ENCODE measurements at places on chromosomes 1 and 21.
A peak's percentile ranks its signal among the peaks of the same experiment; 100 is the strongest.

DNA sequence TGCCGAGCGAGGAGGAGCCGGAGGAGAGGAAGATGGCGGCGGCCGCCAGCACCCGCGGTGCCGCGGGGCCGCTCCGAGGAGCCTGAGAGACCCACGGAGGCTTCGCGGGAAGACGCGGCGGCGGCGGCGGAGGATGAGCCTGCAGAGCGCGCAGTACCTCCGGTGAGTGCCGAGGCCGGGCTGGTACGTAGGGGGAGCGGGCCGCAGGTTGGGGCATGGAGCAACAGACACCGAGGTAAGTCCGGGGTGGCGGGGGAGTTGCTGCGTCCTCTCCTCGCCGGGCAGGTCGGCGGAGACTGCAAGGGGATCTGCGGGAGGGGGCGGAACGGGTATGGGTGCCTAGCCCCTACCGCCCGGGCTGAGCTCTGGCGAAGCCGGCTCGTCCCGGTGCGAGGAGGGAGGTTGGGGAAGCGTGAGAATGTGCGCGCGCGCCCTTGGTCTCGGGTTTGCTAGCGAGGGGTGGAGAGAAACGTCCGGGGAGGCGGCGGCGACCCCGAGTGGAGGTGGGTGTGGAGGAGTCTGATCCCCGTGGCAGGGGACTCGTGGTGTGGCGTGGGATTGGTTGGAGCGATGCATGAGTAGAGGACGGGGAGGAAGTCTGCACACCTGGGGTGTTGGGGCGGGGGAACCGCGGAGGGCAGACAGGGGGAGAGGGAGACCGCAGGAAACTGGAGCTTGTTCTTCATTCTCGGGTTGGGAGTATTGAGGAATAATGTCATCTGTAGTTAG, at the start of gene SMG7:
TSS of gene SMG7 (plus strand) at position 12 of the 729 bp plus-strand sequence. CDS start at position 134, 122 bp downstream.
- DNase-seq, result no peak

GRCh38 chr1:183226963-183227362, 40.9 kb downstream of the LAMC2 start:
- DNase-seq, result no peak

DNA sequence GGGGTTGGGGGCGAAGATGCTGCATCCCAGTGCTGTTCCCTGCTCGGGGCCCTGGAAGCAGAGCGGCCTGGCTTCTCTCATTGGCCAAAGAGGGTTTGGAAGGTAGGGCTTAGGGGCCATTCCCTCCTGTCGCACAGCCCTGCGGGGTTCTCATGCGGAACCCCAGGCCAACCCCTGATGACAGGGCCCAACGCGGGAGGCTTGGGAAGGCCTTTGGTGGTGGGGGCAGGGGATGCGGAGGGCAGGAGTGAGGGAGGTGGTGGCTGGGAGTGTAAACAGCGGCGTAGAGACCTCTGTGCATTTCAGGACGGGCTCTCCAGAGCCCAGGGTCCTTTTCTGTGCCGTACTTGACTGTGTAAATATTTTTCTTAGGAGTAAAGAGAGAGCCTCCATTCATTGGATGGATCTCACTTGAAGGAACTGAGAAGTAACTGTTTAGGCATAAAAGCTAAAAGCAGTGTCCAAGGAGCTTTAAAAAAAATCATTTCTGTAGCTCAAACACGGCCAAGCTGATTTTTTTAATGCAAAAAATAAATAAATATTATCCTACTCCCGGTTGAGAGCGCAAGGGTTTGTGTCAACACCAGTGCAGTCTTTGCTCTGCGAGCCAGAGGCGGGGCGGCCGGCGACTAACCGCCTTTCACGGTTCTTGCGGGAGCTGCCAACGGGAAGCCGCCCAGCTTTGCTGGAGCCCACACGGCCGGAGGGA, 169.1 kb downstream of the PRDM16 start:
- peak; percentile 77 for DNase-seq

DNA sequence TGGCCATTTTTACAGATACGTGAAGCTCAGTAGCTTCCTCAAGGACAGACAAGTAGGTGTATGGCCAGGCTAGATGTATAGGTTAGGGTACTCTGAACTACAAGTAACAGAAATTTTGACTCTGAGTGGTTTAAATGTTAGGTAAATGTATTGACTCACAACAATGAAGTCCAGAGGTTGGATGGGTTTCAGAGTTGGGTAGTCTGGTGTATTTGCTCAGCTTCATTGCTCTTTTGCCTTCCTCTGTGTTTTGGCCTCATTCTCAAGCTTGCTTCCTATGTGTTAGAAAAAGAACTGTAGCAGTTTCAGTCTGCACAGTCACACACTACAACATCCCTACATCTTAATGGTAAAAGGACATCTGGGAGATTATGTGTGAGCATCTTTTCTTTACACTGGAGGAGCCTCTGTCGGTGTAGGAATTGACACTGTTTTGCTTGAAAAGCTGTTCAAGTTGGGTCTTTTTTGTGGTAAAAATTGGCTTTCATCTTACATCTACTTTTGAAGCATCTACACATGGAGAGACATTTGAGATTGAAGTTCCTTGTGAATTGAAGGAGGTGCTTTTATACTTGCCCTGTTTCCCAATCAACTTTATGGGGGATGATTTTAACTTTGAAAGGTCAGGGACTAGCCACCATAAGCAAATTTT, 64.4 kb downstream of the MAST2 start:
- DNase-seq, result no peak

GRCh38 chr1:179781962-179782361, 38.9 kb downstream of the FAM163A start:
- DNase-seq, result peak; percentile 17

GRCh38 chr21:38333301-38334272, 76.8 kb downstream of the KCNJ15 start:
- DNase-seq, result no peak

DNA sequence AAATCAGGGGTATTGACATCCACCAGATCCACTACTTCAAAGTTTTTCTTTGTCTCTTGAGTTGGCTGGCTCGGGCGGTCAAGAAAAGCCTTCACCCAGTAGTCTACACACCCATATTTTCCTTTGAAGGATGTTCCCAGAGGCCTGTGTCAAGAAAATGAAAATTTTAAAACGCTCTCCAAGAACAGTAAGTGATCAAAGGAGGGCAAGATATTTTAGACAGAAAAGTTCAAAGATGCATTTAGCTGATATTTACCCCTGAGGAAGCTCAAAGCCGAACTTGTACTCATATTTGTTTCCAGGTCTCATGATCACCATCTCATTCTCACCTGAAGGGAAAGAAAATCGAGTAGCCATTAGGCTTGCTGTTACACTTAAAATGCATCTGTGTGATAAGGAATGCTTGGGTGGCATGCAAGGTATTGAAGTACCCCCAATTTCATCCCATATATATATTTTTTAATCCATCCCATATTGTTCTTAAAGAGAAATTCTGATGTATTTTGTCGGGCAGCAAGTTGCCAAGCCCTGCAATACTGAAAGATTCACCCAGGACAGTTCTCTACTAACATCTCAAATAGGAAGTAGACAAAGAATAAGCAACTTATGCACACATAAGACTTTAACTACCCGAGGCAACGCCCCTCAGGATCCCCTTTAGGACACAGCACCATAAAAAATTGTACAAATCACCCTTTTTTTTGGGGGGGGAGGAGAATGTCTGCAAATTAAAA, 1.1 kb downstream of the TXNIP start:
- no peak for DNase-seq

- DNase-seq, result no peak
Observed at GRCh38 chr1:27341525-27342252, at the start of gene SYTL1. Gene SYTL1 (plus strand): TSS chr1:27342022. CDS start chr1:27345335, 3,313 bp downstream.

DNA sequence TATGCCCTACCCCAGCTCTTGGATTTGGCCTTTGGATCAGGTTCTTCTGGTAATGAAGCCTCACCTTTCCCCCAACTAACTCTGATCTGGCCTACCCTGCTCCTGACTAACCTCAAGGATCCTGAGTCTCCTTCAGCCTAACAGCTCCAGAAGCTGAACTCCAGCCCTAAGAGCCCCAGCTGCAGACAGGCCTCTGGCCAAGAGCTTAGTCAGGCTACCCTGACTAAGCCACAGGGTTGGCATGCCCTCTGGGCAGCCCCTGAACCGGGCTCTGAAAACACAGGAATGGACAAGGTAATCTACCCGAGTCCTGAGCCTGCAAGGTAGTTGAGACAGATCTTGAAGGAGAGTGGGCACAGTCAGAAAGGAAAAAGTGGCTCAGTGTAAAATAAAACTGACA, 29.4 kb downstream of the COA7 start:
- no peak for DNase-seq

GRCh38 chr1:221002601-221003000, 123.4 kb downstream of the HLX start:
- DNase-seq, result no peak

DNA sequence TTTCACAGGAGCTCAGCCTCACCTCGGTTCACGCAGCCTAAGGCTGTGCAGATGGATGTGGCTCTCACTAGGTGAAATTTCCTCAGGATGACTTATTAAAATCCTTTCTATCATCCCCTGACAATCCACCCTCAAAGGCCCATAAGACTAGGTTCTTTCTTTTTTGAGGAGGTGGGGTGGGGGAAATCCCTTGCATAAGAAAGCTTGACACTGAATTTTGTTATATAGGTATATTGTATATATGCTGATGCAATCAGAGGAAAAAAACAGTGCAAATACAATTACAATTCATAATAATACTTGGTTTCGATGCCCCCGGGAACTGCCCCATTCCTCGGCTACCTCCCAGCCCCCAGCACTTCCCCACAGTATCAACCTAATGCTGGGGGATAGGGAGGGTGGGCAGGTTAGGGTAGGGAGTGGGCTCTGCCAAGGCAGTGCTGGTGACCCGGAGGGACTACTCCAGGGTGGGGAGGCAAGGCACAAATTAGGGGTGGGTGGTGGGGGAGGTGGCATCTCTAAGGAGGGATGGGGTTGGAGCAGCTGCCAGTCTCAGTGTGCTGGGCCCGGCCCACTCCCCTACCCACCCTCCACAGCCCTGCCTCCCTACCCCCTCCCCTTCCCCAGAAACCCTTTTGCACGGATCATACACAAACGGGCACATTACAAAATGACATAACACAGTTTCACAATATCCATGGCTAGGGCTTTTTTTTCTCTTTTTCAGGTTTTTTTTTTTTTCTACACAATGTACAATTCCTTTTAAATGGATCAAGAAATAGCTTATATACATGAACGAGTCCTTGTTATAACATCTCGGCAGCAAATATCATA, 30.9 kb downstream of the SLC27A3 start:
- no peak for DNase-seq

DNA sequence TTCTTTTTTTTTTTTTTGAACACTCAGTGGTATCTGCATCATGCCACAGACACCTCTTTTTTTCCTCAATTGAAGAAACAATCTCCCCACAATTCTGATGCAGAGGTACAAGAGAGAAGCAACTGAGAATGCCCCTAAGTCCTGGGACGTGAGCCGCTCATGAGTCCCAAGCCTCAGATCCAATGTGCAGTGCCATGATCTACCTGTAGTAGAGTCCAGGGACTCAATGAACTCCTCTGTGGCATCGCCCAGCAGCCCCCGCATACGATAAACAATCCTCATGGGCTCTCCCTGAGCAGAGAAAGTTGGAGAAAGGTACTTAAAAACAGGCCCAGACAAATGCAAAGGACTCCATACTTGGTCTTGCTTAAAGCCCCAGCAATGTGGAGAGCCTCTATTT, 113.1 kb downstream of the UBR4 start:
- no peak for DNase-seq

DNA sequence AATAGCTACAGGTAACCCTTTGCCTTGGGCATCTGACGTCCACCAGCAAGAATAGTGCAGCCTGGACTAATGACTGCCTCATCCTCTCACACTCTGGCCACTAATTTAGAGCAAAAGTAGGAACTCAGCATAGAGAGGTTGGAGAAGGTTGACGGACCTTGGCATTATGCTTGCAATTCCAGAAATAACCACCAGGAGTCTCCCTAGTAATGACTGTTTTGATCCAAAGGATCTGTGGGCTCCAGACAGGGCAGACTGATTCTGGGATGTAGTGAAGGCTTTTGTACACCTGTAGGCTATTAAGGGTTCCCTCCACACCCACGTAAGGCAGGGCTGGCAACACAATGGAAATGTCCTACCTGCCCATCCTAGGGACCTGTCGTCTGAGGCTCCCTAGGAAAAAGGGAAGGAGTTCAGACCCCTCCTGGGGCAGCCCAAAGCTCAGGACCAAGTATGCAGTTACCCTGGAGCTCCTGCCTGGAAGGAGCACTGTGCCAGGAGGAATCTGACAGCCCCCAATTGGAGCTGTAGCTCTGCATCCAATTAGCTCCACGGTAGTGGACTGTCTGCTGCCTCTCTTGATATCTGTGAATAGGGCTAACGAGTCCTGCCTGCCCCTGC, 91.0 kb upstream of the TMEM51 start:
- DNase-seq, result no peak

- DNase-seq, result no peak
Observed at GRCh38 chr1:98066911-98067310, 146.1 kb upstream of the DPYD start.

GRCh38 chr1:109623601-109624161, 4.0 kb downstream of the AMPD2 start:
- DNase-seq, result no peak

- DNase-seq, result no peak
Observed at GRCh38 chr1:175628548-175629317, 114.7 kb downstream of the TNR start.

- no peak for DNase-seq
Observed at GRCh38 chr1:169874229-169874628, 19.5 kb downstream of the SCYL3 start.

DNA sequence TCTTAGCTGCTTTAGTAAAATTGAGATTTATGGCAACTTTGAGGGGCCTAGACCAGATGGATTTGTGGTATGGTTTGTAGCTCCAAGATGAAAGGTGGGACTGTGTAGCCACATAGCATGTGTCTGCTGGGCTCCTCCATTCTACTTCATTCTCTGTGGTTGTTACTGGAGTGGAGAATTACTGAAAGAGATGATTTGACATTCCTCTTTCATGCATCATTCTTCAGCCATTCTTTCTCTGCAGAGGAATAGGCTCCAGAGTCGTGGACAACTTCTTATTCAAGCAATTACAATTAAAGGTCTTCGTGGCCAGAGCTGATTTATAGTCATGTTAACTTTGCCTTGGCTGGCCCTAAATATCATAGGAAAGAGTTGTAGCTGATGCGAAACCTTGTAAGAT, 328.9 kb downstream of the PAPPA2 start:
- no peak for DNase-seq

Data from right lung (tissue), 10 donors.